ENCODE measurements at places on chromosomes 2 and 18.
A peak's percentile ranks its signal among the peaks of the same experiment; 100 is the strongest.

DNA sequence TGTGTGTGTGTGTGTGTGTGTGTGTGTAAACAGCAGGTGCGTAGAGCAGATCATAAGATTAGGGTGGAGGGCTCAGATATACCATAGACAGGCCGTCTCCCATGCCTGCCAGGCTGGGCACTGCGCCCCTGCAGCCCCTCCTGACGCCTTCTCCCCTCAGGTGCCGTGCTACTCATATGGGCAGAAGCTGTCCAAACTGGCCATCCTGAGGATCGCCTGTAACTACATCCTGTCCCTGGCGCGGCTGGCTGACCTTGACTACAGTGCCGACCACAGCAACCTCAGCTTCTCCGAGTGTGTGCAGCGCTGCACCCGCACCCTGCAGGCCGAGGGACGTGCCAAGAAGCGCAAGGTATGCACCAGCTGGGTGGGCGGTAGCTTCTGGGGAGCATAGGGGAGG is 10.0 kb downstream of the ATOH8 start:
- DNase-seq, result no peak

- peak; percentile 27 for DNase-seq
Measured at GRCh38 chr2:236545814-236546480, 23.7 kb upstream of the ACKR3 start.

GRCh38 chr2:105802587-105802986 is 57.9 kb downstream of the NCK2 start:
- peak; percentile 64 for DNase-seq

DNA sequence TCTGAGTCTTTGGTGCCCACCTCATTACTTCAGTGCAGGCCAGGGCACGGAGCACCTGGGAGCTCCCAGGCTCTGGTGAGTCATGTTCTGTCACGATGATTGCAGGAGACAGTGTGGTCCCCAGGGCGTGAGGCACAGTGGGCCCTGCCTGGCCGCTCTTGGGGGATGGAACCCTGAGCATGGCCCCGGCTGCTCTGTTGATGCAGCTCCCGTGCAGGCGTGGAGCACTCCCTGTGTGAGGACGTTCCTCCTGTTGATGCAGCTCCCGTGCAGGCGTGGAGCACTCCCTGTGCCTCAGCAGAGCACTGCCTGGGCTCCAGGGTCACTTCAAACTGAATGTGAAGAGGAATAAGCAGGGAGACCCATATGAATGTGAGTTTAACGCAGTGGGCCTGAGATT is 30.1 kb downstream of the COPS9 start:
- no peak for DNase-seq

DNA sequence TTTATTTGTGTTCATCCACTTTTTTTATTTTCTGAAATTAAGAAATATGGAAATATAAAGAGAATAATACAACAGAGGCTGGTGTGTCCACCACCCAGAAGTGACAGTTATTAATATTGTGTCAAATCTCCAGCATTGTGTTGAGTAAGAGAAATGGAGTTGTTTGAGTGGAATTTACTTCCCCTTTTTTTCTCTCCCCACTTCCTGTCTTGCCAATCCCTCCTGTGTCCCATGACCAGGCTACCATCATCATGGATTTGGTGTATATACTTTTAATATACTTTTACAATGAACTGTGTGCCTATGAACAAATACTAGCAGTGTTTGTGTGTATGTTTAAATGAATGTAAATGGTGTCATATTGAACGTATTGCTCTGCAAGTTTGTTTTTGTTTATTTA is 276.9 kb upstream of the SKOR2 start:
- peak; percentile 3 for DNase-seq

DNA sequence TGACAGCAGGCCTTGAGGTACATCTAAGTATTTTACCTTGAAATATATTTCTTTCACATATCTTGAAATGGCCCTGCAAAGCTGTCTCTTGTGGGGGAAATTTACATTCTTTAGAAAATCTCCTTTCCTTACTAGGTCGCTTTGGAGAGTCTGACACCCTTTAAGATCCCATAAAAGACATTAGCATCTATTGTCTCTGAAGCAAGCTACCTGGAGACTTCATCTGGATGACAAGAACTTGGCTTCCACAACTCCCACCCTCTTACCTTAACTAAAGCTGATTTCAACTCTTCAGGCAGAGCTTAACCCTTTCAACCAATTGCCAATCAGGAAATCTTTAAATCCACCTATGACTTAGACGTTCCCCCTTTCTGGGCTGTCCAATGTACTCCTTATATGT is 219.3 kb downstream of the PIEZO2 start:
- no peak for DNase-seq

- no peak for DNase-seq
Measured at GRCh38 chr2:239443666-239444567, 43.1 kb upstream of the HDAC4 start.

- DNase-seq, result no peak
Measured at GRCh38 chr18:33946336-33946735, 278.4 kb downstream of the NOL4 start.

DNA sequence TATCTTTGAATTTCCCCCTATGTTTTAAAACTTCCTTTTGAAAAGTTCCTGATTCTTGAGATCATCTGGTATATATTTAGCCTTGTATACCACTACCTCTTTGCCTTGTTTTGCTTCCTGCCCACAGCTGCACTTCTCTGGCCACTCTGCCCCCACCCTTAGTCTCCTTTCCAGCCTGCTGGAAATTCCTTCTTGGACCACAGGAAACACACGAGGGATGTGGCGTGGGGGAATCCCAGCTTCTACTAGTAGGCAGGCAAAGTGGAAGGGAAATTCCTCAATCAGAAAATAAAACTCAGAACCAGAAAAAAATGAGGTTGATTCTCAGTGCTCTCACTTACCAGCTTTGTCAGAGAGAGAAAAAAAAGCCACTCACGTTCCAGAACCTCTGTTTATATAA is 13.4 kb downstream of the IL18RAP start:
- peak; percentile 19 for DNase-seq

GRCh38 chr2:234797566-234798250 is 154.1 kb upstream of the SH3BP4 start:
- no peak for DNase-seq

DNA sequence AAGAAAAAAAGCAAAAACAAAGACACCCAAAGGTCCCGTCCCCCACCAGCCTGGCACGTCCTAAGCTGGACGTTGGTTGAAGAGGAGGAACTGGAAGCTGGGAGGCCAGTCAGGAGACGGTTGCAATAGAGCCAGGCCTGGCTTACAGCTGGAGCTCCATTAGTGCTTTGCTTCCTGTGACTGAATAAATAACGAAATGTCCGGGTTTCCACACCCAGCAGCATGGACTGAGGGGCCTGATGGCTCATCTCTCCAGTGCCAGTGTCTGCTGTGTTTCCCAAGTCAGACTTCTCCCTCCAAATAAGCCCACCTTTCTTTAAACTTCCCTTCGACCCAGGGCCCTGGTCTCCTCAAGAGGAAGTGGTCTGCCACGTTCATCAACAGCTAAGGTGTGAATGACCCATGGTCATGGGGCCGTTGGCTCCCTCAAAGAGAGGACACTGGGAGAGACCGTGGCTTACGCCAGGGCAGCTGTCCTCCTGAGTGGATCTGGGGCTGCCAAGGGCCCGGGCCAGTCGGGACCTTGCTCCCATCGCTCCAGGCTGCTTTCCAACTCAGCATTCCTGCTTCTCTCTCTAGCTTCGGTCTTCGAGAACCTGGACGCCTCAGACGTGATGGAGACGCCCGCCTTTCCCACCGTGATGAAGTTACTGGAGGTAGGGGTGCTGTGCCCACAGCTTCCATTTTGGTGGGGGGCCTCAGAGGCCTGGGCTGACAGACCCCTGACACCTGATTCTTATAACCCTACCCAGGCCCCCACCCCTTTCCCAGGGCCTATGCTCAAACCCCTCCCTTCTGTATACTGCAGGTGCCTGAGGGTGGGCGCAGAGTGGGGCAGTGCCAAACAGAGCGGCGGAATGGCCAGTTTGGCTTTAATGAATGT is 44.9 kb downstream of the MYO7B start:
- DNase-seq, result peak; percentile 60
